ENCODE measurements at places on chromosomes 5 and 9.

- DNase-seq = no peak
Observed at GRCh38 chr5:77844373-77844622, 68.2 kb upstream of the TBCA start.

DNA sequence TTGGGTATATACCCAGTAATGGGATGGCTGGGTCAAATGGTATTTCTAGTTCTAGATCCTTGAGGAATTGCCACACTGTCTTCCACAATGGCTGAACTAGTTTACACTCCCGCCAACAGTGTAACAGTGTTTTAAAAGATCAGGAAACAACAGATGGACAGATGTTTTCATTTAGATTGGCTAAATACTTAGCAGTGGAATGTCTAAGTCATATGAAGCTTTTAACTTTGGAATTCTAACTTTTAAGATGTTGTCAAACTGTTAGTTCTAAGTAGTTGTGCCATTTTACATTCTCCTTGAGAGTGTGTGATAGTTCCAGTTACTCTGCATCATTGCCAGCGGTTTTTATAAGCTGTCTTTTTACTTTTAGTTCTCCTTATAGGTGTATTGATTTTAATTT lies 688.8 kb downstream of the SEMA5A start:
- DNase-seq = no peak

GRCh38 chr5:5480481-5481111 lies 58.1 kb downstream of the ICE1 start:
- DNase-seq = no peak

DNA sequence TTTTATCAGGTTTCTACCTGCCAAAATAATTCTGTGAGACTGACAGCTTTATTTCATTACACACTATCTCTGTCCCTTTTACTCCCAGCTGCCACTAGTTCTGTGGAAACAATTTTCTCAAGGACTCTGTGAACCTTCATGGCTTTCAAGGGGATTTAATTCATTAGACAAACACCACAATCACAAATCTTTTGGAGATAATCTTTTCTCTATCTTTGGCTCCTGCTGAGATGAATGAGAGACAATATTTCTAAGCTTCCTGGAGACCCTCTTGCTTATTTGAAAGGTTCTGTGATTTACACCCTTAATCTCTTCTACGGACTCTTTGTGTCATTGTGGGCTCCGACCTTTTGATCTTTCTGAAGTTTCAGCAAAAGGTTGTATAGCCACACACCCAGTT lies 222.6 kb downstream of the PRDM9 start:
- DNase-seq = no peak

- DNase-seq = no peak
Observed at GRCh38 chr9:101693546-101694336, 44.7 kb downstream of the GRIN3A start.

DNA sequence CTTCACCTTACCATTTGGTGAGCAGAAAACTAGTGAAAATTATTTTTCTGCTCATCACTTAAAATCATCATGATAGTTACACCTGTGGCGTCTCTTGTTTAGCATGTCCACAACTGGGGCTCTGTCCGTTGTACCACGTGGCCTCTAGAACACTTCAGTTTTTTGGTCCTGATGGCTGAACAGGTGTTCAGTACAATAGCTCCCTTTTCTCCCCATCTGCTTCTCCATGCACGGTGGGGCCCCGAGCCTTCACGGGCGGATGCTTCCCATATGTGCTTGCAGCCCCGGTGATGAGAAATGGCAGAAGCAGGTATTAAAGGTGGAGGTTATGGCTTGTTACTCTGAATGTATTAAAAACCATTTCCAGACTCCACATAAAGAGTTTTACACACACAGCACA lies 304.1 kb downstream of the CWC27 start:
- no peak for DNase-seq

- no peak for DNase-seq
Observed at GRCh38 chr9:122819791-122820489, 8.4 kb downstream of the PDCL start.

- DNase-seq = no peak
Observed at GRCh38 chr9:79201636-79202035, 370.1 kb upstream of the TLE4 start.

GRCh38 chr9:87422999-87423398 lies 74.7 kb upstream of the DAPK1 start:
- DNase-seq = no peak

- DNase-seq = no peak
Observed at GRCh38 chr5:139903450-139903794, 107.8 kb downstream of the PSD2 start.

DNA sequence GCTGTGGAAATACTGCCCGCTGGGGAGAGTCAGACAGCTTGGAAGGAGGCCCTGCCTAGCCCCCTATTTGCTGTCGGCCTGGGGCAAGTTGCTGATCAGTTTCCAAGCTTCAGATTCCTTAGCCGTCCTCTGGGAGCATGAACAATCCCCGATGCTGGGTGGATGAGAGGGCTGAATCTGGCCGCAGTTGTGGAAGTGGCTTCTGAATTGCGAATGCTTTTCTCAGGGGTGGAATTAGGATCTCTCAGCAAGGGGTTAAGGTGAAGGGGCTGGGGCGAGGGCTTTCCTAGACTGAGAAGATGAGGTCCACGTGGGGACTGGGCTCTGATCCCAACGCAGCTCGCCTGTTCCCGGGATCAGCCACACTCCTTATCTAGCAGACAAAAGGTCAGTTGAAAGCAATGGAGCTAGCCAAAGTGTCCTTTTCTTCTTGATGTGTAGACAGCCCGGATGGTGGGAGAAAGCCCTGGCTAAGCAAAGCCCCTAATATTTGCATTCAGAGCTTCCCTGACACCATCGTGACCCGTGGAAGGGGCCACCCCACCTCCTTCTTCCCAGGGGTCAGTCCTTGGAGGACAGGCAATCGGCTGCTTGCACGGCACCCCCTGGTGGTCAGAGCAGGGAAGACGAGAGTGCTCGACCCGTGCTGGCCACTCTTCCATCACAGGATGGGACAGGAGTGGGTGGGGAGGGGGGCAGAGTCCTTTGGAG lies 54.9 kb downstream of the COL15A1 start:
- DNase-seq = peak; percentile 89

Data from pancreas (tissue), 10 donors.